Chondrocyte (in vitro differentiated cells): ENCODE measurements at places on chromosomes 3 and 15.

GRCh38 chr15:69849232-69849610, 248.5 kb downstream of the TLE3 start:
- DNase-seq, result no peak

DNA sequence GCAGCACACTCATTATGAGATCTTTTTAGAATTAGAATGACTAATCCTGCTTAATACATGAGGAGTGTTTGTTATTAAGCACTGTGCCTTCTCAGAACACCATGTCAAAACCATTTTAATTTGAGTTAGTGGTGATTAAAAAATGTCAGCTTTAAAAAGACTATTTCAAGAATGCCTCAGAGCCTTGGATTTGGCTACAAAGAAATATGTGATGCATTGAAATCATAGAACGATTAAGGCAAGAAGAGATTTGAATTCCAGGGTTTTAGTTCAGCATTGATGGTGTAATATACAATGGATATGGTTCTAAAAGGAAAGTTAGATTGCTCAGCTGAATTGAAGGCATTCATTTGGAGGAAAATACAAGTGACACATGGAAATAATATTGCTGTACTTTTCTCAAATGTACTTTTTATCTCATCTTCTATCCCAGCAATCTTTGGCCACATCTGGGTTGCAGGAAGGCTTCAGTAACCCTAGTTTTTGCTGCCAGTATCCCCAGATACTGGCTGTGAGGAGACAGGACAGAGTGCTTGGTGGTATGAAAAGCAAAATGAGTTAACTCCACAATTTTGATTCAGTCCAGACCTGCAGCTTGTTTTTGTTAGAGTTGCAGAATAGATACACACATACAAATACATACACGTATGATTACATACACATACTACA, 303.8 kb downstream of the CLSTN2 start:
- no peak for DNase-seq

DNA sequence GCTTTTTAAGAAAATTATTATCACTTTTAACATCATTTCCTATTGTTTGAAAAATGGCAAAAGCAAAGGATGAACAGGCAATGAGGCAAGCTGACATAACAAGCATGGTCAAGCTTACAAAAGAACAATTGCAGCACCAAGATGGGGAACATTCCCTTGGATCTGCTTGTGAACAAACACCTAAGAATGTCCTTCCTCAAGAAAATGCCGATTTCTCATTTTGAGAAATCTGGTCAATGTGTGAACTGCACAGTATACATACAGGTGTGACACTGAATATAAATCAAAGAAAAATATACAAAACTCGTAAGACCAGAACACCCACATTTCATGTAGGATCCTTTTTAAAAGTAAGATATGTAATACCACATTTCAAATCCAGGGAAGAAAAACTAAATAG, 58.9 kb downstream of the LRRFIP2 start:
- DNase-seq, result no peak

DNA sequence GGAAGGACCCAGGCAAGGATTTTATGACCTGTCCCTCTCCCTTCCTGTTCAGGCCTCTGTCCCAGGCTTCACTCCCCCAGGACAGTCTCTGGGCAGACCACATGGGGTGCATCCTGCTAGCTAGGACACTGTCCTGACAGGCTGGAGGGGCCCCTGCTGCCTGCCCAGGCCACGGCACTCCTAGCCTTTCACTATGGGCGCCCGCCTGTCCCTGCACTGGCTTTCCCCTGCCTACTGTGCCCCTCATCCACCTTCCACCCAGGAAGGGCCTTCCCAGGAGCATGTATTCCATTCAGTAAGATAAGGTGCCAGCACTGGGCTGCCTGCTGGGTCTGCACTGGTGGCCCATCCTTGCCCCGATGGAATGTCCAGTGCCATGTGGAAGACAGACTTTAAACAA, 145.3 kb downstream of the DNAJB8 start:
- no peak for DNase-seq

DNA sequence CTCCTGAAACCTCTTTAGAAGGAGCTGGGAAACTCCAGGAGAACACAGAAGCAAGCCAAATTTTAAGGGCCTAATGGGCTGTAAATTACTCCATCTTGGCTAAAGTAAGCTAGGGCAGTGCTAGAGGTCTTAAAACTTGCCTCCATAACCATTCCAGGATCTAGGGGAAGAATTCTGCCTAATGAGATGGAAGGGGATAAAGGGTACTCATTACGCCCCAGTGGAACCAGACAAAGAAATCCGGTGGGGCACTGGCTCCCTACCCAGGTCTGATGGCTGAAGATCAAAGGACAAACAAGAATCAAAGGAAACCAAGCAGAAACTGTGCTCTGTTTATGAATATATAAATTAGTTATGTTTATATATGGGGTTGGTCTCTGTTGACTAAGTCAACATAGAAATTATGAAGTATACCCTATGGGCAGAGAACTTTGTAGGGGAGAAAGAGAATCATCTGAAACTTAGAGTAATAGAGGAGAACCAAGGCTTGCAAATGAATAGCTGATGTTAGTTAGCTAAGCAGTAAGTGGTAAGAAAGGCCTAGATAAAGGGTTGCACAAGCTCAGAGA, 57.8 kb downstream of the NCEH1 start:
- DNase-seq, result no peak

DNA sequence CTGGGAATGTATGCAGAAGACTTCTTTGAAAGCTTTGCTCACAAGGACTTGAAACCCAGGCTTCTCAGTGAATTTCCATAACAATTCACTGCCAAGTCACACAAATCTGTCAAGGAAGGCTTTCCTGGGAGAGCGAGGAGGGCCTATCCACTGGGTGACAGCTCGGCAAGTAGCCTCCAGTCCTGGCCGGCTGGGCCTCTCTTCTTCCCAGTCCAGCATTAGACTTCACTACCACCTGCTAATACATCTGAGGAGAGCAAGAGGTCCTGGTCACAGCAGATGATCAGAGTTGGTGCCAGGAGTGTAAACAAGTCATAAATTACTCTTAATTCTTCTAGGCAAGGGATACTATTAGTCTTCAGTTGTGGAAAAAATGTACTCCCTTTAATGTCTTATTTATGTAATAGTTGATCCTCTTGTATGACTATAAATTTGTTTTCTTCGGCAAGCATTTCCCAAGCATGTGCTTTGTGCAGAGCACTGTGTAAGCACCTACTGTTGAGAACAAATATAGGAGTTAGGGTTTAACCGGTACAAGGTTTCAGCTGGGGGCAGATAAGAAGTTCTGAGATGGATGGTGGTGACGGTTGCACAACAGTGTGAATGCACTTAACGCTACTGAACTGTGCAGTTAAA, 162.9 kb downstream of the VGLL4 start:
- no peak for DNase-seq

DNA sequence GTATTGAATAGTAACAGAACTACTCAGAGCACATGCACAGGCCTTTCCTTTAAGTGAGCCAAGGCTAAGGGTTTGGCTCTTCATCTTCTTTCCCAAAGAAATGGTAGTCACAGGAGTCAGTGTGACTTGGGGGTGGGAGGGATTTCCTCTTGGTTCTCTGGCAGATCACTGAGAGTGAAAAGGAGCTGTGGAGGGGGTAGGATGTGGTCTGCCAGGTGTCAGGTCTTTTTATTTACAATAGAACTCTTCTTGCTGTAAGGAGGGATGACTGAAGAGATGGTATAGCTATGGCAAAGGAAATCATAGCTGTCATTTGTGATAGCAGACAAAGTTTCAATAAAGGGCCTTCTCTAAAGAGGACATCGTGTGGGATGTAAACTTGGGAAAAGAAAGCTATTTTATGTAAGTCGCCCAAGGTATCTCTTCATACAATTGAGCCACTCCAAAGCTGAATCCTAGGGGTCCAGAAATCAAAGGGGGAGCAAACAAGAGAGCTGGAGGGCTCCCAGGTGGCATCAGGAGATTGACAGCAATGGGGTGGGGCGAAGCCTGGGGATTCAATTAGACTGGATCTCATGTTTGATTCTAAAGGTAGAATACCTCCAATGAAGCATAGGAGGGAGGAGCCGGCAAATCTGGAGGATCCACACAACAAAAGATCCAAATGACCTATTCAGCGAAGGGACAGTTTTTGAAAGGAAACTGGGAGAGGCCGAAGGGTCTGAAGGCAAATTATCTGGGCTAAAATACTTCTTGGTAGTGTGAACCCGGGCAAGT, 20.0 kb upstream of the CHD2 start:
- no peak for DNase-seq

DNA sequence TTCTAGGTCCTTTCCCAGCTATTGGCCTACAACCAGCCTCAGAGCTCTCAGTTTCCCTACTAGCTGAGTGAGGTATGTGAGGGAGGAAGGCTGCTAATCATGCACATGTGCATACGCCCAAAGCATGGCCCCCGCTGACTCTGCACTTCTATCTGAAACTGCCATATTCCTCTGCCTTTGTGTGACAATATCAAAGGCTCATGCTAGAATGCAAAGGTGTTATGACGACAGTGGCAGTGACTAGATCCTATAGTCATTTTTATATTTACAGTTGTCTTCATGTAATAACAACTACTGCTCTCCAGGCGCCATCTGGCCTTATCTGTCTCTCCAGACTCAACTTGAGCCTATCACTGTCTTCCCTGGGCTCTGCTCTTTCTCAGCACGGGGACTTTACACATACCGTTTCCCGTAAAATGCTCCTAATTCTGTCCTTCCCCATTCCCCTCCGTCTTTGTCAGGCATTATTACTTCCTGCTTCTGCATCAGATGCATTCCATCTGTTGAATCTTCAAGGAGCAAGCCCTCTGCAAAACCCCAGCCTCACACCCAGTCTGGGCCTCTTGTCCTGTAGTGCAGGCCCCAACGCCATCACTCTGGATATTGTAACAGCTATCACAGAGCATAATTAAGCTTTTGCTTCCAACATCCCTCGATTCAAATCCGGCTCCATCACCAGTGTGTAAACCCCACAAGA, 102.5 kb downstream of the PDCD6IP start:
- no peak for DNase-seq

DNA sequence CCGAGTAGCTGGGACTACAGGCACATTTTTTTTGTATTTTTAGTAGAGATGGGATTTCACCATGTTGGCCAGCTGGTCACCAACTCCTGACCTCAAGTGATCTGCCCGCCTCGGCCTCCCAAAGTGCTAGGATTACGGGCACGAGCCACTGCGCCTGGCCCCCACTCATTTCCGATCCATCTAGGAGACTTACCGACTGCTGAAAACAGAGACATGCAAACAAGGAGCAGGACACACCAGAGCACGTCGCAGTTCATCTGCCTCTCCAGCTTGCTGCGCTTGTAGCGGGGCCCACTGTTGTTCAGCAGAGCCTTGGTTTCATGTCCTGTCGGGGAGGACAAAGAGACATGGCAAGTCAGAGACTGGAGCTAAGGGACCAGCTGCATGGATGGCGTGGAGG, 137.4 kb downstream of the ATP10A start:
- DNase-seq, result no peak

DNA sequence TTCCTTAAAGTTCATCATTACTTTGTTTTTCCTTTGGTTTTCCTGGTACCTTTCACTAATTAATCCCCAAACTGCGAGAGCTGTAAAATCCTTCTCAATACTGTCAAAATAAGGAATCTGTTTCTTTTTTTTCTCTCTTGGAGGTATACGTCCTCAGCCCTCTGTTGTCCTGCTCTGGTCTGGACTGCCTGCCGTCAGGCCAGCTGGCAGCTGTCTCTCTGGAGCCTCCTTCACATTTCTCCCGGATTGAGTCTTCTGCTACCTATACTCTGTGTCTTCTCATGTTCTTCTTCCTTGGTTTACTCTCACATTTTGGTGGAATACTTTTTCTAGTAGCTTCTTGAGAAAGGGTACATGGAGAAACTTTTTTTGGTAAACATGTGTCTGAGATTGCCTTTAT, 13.8 kb downstream of the TATDN2 start:
- no peak for DNase-seq

DNA sequence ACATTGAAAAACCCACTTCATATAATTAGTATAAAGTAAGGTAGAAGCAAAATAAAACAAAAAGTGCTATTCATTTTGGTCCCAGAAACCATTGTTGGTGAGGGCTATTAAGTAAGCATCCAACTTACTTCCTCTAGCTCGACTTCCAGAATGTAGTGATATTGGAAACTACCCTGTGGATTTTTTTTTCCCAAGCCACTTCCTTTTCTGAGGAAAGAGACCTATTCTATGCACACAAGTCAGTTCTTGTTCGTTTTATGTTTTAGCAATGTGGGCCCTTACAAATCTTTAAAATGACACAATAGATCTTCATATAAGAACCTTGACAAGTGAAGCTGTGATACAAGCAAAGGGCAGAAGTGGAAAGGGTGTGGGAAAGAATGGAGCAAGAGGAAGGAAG, 402.0 kb upstream of the TBL1XR1 start:
- no peak for DNase-seq

DNA sequence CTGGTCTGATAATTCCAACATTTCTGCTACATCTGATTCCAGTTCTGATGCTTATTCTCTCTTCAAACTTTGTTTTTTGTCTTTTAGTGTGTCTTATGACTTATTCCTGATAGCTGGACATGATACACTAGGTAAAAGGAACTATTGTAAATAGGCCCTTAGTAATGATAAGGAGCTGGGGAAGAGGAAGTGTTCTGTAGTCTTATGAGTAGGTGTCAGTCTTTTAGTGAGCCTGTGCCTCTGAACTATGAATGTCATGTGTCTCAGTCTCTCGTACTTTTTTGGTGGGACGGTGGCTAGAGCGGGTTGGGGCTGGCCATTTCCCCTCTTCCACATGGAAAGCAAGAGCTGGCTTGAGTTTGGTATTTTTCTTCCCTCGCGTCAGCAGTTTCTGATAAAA, 41.2 kb downstream of the PCCB start:
- no peak for DNase-seq

GRCh38 chr3:173825730-173826129, 428.2 kb downstream of the NLGN1 start:
- no peak for DNase-seq

GRCh38 chr3:71709908-71710511, 15.2 kb downstream of the EIF4E3 start:
- DNase-seq, result no peak
